ENCODE measurements at places on chromosomes 7 and 10.
A peak's percentile ranks its signal among the peaks of the same experiment; 100 is the strongest.

- no peak for DNase-seq
Observed at GRCh38 chr7:101488826-101489572, 126.3 kb downstream of the COL26A1 start.

DNA sequence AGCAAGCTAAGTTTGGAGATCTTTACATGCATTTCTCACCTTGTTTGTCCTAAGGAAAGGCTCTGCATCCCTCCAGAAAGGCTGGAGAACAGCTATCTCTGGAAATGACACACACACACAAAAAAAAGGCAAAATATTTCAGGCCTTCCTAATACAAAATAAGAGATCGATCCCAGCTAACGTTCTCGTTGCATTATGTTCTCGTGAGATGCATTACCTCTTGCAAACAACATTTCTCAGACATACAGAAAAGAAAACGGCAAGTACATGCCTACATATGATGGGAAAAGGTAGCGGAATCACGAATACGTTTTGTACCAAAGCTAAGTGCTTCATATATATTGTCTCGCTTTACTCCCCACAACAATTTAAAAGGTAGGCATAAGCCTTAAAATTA is 488 bp downstream of the MTERF1 start:
- no peak for DNase-seq

DNA sequence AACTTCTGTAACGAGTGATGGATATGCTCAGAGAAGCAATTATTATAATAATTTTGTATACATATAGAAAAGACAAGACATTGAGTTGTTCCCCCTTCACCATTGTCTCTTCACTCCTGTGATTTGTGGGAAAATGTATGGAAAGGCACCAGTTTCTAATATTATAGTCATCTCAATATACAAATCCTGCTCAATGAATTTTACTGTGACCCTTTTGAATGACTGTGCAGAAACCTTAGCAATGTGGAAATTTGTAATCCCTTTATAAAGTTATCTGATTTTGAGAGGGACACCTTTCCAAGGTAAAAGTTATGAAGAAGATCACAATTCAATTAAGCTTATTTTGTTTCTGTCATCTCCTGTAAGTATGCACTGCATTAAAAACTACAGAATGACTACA is 74.3 kb upstream of the DKK1 start:
- DNase-seq = no peak

- no peak for DNase-seq
Observed at GRCh38 chr10:31702005-31702404, 226.6 kb downstream of the ARHGAP12 start.

DNA sequence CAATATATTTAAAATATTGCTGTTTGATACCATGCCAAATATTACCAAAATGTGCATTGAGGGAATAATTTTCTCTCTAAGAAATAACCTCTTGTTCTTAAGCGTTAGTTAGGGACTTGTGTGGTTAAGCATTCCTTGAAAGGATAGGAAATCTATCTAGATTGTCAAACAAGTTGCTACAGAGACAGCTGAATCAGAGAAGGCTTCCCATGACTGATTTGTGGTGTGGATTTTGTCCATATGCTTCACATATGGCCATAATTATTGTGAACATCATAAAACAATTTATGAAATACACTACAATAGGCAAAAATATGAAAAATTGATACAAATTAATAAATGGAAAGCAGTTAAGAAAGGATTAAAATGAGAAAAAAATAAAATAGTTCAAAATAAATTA is 96.3 kb downstream of the GNAT3 start:
- DNase-seq = no peak

- no peak for DNase-seq
Observed at GRCh38 chr7:150944066-150945042, 33.8 kb downstream of the KCNH2 start.

- DNase-seq = no peak
Observed at GRCh38 chr7:57403601-57404342, 46.2 kb upstream of the ZNF716 start.

DNA sequence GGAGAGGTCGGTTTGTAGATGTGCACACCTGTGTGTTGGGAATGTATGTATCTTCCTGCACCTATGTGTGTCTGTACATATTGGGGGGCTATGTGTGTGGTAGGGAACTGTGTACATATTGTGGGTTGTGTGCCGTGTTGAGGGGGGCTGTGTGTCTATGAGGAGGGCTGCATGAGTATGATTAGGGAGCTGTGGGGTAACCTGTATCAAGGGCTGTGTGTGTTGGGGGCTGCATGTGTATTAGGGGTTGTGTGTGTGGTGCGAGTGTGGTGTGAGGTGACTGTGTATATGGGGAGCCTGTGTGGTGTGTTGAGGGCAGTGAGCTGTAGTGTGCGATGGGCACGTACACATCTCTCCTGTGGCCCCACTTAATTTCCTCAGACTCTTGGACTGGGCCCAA is 22.2 kb upstream of the PAX2 start:
- DNase-seq = no peak

DNA sequence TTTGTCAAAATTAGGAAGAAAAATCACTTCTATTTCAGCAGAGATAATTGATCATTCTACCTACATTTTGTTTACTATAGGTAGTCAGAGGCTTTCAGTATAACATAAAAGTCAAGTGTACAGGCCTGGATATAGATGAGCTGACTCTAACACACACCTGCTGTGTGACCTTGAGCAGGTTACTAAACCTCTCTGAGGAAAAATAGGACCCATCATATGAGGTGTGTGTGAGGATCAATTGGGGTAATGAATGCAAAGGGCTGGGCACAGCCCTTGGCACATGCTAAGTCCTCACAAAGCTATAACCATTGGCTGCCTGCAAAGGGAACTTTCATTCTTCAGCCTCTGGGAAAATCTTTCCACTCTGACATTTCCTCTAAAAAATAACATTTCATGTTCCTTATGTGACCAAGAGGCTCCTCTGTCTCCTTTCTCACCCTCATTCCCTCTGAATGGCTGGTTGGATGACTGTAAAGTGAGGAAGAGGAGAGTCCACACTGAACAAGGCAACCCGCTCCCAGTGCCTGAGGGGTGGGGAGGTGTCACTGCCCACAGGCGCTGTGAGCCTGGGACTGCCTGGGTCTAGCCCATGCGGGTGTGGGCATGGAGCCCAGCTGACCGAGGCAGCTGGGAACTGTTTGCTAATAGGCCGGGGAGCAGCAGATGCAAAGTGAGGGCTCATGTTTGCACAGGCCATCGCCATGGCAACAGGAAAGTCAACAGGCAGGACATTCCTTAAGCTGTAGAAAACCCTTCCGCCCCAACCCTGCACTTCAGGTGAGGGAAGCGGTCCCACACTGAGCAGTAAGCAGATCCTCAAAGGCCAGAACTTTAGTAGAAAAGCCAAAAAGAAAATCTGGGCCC is 36.8 kb downstream of the MYOF start:
- DNase-seq = no peak

GRCh38 chr7:23662124-23662983 is 17.6 kb upstream of the FAM221A start:
- DNase-seq = no peak

GRCh38 chr10:13234172-13234571 is at the start of gene UCMA:
Gene UCMA, minus strand, starts transcription at chr10:13234374. Its CDS starts 116 bp downstream, at chr10:13234258.
- DNase-seq = no peak

GRCh38 chr7:116258734-116259133 is 48.4 kb downstream of the TES start:
- DNase-seq = peak; percentile 30

DNA sequence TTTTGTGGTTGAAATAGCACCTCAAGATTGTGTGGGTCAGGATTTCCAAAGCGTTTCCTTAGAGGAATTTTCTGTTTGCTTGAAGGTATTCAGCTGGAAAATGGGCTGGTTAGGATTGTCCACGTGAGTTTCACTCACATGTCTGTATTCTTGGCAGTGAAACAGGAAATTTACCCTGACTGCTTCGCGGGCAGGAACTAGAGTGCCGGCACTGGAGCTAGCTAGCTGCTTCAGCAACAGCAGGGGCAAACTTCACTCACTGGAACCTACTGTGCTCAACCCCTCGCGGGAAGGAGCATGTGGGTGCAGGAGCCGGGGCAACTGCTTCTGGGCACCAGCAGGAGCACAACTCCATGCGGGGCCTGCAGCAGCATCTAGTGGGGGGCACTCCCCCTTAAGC is 38.0 kb upstream of the RTKN2 start:
- no peak for DNase-seq

- no peak for DNase-seq
Observed at GRCh38 chr10:114749014-114749413, 72.6 kb upstream of the FHIP2A start.

DNA sequence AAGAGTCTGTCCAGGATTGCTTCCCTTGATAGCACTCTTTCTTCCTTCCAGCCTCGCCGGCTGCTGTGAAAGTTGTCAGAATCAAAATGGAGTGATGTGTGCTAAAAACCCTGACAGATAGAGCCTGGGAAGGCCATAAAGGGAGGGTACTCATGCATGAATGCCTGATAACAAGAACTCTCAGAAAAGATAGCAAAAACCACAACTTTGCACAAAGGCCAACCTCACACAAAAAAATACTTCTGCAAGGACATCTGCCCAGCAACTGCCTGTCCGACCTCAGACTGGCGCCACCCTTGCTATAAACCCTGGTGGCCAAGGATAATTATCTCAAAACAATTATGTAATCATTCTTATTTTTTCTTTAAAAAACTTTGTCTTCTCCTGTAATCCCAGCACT is 133.2 kb upstream of the SVIL start:
- DNase-seq = no peak

Data from GM12864 (cell line).